ENCODE measurements at places on chromosomes 4 and X. TPM values are rescaled to one million over a fixed set of nuclear protein-coding genes. Genes with fewer than 3 reads are reported as not detected.
A peak's percentile ranks its signal among the peaks of the same experiment; 100 is the strongest.

GRCh38 chr4:75302648-75303047 lies 211.6 kb downstream of the RCHY1 start:
- H3K4me3 ChIP-seq, result no peak overlapping the region
- peaks cover 4% of the 10 kb centered on the region for H3K27me3 ChIP-seq
- peaks cover 8% of the 10 kb centered on the region for H3K4me1 ChIP-seq
- H3K36me3 ChIP-seq, result peaks cover 9% of the 10 kb centered on the region

- no peak overlapping the region for H3K4me3 ChIP-seq
- no peaks in the 10 kb centered on the region for H3K27me3 ChIP-seq
- no peak for DNase-seq
- no peak overlapping the region for H3K27ac ChIP-seq
- no peaks in the 10 kb centered on the region for H3K36me3 ChIP-seq
Observed at GRCh38 chrX:4830880-4831557, 1117.6 kb upstream of the PRKX start.

DNA sequence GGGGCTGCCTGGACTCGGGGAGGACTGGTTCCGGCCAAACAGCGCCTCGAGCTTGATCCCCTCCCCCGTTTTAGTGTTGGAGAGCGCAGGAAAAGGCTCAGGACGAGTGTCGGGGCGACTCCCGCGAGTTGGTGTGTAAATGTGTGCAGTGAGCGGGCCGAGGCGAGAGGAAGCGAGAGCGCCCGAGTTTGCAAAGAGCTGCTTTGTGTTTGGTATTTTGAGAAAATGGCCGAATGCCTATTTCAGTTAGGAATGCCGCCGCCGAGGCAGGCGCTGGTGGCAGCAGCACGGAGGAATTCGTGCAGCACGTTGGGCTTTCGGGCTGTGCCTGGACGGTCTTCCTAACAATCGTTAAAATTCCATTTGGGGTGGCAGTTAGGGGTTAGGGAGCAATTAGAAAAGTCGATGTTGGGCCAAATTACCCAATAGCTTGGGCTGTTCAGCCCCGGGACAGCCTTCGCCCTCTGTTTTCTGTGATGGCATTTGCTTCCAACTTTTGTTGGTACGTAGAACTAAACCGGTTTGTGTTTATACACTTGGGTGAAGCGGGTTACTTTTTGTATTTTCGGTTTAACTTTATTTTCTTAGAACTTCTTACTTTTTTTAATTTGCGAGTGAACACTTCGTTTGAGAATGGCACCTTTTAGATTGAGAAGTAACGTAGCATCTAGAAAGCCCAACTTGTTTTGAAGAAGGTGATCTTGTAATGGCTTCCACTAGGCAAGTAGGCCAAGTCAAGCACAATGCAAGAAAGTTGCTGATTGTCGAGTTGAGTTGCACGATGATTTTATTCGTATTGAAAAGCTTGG lies 1.6 kb downstream of the REST start:
- peaks cover 14% of the 10 kb centered on the region for H3K27me3 ChIP-seq
- peak overlapping the region; percentile 100 for H3K4me3 ChIP-seq
- peak; percentile 34 for DNase-seq

GRCh38 chr4:168607215-168607614 lies 110.4 kb downstream of the PALLD start:
- no peak overlapping the region for H3K4me3 ChIP-seq
- H3K27ac ChIP-seq, result peak overlapping the region; percentile 69
- H3K4me1 ChIP-seq, result peaks cover 29% of the 10 kb centered on the region

GRCh38 chrX:76931518-76931917 lies 504.0 kb downstream of the MAGEE1 start:
- DNase-seq, result no peak
- peaks cover 9% of the 10 kb centered on the region for H3K36me3 ChIP-seq
- no peak overlapping the region for H3K4me3 ChIP-seq
- H3K27ac ChIP-seq, result no peak overlapping the region
- no peaks in the 10 kb centered on the region for H3K4me1 ChIP-seq
- no peaks in the 10 kb centered on the region for H3K27me3 ChIP-seq

DNA sequence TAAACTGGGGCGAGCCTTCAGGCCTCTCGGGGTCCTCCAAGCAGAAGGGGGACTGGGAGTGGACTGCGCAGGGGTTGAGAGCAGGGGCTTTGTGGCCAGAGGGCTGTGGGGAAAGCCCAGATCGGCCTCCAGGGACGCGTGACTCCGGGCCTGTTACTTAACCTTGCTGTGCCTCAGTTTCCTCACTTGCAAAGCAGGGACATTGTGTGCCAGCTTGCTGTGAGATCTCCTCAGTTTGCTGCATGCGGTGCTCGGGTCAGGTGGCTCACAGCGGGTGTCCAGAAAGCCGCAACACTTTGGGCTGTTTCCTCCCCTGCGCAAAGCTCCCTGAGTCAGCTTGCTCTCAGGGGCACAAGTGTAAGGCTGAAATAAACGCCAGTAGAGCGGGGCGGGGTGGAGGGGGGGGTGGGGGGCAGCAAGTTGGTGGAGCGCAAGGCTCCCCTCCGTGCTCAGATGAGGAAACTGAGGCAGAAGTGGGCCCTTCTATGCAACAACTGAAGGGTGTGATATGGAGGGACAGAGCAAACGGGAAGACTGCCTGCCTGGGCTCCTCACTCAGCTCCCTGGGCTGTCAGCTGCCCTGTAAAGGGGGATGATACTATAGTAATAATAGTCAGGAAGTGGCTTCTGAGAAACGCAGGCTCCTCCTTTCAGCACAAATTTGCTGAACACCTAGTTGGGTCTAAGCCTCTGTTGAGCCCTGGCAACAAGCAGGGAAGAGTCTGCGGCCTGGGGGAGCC lies 101.0 kb downstream of the HMX1 start:
- H3K36me3 ChIP-seq, result no peaks in the 10 kb centered on the region
- DNase-seq, result no peak
- H3K4me1 ChIP-seq, result no peaks in the 10 kb centered on the region
- H3K4me3 ChIP-seq, result no peak overlapping the region

- DNase-seq, result no peak
- no peak overlapping the region for H3K4me3 ChIP-seq
- H3K36me3 ChIP-seq, result no peaks in the 10 kb centered on the region
- no peaks in the 10 kb centered on the region for H3K4me1 ChIP-seq
Observed at GRCh38 chrX:31854716-31855115, 782.9 kb upstream of the FTHL17 start.

The ERVMER34-1 gene
- 3.3 TPM for total RNA-seq

The SSX2 gene
- not detected for total RNA-seq
